ENCODE measurements at places on chromosomes 7 and 10.

GRCh38 chr10:125148528-125148927 lies 11.8 kb downstream of the CTBP2 start:
- DNase-seq = no peak

GRCh38 chr7:68216051-68216450 lies 1219.4 kb downstream of the TYW1 start:
- DNase-seq = no peak

GRCh38 chr7:150980663-150981062 lies 2.5 kb upstream of the KCNH2 start:
- no peak for DNase-seq

DNA sequence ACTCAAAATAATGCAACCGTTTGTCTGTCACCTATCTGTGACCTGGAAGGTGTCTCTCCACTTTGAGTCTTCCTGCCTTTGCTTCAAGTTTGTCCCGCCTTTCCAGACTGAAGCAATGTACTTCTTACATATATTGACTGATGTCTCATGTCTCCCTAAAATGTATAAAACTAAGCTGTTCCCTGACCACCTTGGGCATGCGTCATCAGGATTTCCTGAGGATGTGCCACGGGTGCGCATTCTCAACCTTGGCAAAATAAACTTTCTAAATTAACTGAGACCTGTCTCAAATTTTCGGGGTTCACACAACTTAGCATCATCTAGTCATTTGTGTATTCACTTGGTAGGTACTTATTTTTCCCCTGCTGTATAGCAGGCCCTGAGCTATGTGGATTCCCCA lies 65.3 kb upstream of the JCAD start:
- DNase-seq = no peak

DNA sequence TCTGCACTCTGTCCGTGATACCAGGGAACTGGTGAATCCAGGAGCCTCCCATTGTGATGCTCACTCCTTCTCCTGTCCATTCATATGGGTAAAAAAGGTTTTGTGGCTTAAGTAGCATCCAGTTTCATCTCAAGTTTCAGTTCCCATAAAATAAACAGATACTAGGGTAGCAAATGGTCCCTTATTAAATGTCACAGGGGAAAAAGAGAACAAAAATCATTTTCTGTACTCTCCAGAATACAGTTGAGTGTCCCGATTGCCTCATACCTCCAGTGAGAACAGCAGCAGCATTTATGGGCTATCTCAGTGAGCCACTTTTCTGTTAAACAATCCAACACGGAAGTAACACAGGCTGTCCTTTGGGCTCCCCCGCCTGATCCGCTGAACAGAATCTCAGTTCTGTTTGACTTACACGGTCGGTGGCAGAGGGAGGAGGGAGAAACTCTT lies 179.6 kb downstream of the CELF2 start:
- DNase-seq = no peak

GRCh38 chr7:50185208-50185607 lies 92.2 kb upstream of the ZPBP start:
- DNase-seq = no peak

DNA sequence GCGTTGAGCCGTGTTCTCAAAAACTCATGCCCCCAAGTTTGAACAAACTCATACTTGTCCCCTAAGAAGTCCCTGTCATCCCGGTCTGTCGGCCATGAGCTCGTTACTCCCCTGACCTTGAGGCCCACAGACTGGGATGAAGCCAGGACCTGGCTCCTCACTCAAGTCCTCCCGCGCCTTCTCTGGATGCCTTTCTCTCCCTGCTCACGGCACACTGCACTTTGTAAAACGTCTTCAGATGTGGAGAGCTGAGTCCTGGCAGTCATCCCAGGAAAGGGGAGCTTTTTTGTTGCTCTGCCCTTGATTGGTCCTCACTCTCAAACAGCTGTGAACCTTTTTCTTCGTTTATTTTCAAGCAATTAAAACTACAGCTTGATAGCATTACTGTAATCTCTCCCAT lies 110.8 kb downstream of the JAZF1 start:
- no peak for DNase-seq

DNA sequence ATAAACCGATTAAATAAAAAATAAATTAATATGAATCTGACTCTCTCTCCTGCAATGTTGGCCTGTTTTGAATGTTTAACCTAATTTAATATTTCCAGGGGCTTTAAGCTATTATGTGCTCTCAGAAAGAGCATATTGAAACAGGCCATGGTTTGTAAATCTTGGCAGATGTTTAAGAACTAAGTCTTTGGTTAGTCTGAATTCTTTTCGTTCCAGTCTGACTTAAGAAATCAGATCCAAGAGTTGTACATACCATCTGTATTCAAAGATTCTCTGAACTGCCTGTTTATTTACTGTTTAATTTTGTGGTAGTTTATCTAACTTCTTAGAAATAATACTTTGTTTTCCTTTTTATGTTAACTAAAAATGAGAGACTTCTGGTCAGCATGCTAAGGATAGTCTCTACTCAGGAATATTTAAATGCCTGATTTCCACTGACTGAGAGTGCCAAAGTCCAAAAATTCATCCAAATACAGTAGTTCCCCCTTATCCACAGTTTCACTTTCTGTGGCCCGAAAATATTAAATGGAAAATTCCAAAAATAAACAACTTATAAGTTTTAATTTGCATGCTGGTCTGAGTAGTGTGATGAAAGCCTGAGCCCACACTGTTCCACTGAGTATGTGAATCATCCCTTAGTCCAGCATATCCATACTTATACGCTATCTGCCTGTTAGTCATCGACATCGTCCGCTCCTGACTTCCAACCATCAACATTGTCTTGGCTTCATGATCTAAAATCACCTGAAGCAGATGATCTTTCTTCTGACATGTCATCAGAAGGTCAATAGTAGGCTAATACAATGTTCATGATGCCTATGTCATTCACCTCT lies 238.1 kb upstream of the CSTF2T start:
- DNase-seq = no peak

GRCh38 chr10:34585422-34586112 lies 229.5 kb downstream of the PARD3 start:
- DNase-seq = no peak

GRCh38 chr10:97259119-97259518 lies 33.3 kb downstream of the ARHGAP19 start:
- no peak for DNase-seq

GRCh38 chr10:29811751-29812427 lies 177.1 kb upstream of the SVIL start:
- DNase-seq = no peak

- DNase-seq = no peak
Observed at GRCh38 chr10:113550365-113550764, 2.5 kb upstream of the HABP2 start.

- DNase-seq = no peak
Observed at GRCh38 chr7:51303142-51303525, 13.5 kb downstream of the COBL start.

GRCh38 chr7:144606261-144606660 lies 202.8 kb upstream of the NOBOX start:
- no peak for DNase-seq

- DNase-seq = no peak
Observed at GRCh38 chr7:137947046-137947445, 54.8 kb downstream of the CREB3L2 start.

- no peak for DNase-seq
Observed at GRCh38 chr10:44193166-44193565, 191.7 kb downstream of the CXCL12 start.

- no peak for DNase-seq
Observed at GRCh38 chr7:36928718-36929117, 204.4 kb upstream of the AOAH start.

GRCh38 chr10:50275650-50276235 lies 24.4 kb upstream of the ASAH2 start:
- DNase-seq = no peak

- DNase-seq = no peak
Observed at GRCh38 chr7:106381252-106381651, 96.5 kb upstream of the NAMPT start.

GRCh38 chr7:16260236-16260728 lies 161.1 kb downstream of the CRPPA start:
- no peak for DNase-seq

GRCh38 chr7:71752171-71752935 lies 620.4 kb downstream of the GALNT17 start:
- no peak for DNase-seq

- no peak for DNase-seq
Observed at GRCh38 chr7:35241884-35242283, 12.0 kb downstream of the TBX20 start.

DNA sequence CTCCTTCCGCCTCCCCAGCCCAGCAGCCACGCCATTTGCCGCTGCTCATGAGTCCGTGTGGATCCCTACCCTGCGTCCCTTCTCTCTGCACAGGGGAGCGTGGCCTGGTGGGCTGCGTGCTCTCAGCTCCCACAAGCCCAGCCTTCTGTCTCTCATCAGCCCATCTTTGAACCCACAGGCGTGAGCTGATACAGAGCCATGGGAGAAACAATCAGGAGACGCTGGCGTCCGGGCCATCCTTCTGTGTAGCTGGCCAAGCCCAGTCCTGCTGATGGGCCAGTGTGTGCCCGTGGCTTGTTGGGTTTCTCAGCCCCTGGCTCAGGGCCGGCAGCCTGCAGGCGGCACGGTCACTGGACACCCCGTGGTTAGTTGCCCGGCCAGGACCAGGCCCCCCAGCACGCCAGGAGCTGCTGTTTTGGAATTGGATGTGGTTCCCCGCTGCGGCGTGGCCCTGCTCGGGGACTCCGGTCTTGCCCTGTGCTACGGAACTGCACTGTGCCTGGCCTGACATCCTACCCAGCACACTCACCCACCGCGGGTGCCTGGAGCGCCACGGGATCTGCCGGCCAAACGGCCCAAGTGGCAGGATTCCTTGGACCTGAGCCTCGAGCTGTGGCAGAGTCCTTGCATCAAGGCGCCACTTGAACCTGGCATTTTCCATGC lies 88.9 kb downstream of the ELFN1 start:
- no peak for DNase-seq

DNA sequence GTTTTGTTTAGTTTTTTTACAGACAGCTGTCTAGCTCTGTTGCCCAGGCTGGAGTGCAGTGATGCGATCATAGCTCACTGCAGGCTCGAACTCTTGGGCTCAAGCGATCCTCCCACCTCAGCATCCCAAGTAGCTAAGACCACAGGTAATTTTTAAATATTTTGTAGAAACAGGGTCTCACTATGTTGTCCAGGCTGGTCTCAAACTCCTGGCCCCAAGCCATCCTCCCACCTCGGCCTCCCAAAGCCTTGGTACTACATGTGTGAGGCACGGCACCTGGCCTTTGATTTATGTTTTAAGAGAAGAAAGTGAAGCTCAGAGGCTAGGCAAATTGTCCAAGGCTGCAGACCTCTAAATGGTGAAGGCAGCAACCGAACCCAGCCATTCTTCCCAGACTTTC lies 98.6 kb upstream of the SVIL start:
- DNase-seq = no peak

- no peak for DNase-seq
Observed at GRCh38 chr7:151251328-151251688, 2.8 kb upstream of the SMARCD3 start.

DNA sequence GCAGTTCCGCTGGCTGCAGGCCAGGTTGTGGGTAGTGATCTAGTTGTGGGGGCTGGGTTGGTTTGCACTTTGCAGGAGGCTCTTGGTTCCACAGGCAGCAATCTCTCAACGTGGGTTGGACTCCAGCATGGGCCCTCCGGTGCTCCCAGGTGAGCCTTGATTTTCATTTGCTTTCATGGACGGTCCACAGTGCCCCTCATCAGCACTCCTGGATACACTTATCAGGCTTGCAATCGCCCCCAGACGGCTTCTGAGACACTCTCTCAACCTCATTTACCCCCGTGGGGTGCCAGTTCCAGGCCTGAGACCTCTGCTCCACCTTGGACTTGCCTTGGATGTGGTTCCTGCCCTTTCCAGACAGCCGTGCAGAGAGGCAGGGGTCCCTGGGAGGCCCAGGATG lies 31.3 kb upstream of the ZNF273 start:
- no peak for DNase-seq

- DNase-seq = no peak
Observed at GRCh38 chr10:111175787-111176186, 99.0 kb downstream of the ADRA2A start.

- no peak for DNase-seq
Observed at GRCh38 chr10:9951481-9952257, 1066.0 kb upstream of the CELF2 start.

GRCh38 chr7:77353911-77354310 lies 62.2 kb downstream of the GSAP start:
- no peak for DNase-seq

Measured in stimulated activated CD4-positive, alpha-beta T cell treated with anti-CD3 and anti-CD28 coated beads, TNF-alpha, amount 100 ng/mL, for 1 hour (primary cell).